ENCODE measurements at places on chromosomes 13 and 19.
A peak's percentile ranks its signal among the peaks of the same experiment; 100 is the strongest.

DNA sequence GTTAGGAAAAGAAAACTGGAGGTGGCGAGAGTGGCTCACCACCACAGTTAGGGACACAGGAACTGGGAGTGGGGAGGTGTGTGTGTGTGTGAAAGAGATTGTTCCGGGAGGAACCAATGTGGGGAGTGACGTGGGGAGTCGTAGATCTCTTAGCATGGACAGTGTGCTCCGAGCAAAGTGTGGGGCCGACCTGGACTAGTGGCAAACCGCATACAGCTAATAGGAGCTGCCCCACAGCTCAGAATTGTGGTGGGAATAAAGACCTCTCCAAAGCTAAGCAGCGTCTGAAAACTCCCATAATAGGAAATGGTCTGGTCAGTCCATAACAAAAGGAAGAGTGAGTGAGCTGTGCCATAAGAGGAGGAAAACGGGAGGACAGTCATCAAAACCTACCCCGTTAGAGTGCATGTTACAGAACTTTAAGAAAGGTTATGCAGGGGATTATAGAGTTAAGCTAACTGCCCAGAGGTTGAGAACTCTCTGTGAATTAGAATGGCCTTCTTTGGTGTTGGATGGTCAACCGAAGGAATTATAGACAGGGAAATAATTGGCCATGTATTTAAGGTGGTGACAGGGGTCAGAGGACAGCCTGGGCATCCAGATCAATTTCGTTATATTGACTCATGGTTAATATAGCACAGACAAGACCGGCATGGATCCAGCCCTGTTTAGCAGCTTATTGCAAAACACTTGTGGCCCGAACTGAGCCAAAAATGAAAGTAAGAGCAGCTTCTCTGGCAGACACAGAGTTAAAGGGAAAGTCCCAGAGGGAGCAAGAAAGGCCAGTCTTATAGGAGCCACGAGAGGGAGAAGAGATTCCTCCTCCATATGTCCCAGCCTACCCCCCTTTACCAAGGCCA is 8.9 kb upstream of the SLC15A1 start:
- DNase-seq, result no peak

DNA sequence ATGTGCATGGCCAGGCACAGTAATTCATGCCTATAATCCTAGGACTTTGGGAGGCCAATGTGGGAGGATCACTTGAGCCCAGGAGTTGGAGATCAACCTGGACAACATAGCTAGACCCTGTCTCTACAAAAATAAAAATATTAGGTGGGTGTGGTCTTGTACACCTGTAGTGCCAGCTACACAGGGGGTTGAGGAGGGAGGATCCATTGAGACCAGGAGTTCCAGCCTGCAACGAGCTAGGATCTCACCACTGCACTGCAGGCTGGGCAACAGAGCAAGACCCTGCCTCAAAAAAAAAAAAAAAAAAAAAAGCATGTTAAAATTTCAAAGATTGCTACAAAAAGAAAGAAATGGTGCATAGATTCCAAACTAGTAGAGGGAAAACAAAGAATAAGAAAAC is 37.2 kb downstream of the LTBP4 start:
- DNase-seq, result no peak

DNA sequence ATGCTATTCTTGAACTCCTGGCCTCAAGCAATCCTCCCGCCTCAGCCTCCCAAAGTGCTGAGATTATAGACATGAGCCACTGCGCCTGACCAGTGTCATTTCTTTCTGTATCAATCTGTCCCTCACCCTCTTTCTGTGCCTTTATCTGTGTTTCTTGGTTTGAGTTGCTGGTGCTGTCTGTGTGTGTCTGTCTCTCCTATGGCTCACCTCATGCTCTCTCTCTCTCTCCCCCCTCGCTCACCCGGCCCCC is 9.9 kb downstream of the IRF2BP1 start:
- DNase-seq, result no peak

GRCh38 chr19:54373781-54374631 is 9.3 kb upstream of the LAIR1 start:
- DNase-seq, result no peak

DNA sequence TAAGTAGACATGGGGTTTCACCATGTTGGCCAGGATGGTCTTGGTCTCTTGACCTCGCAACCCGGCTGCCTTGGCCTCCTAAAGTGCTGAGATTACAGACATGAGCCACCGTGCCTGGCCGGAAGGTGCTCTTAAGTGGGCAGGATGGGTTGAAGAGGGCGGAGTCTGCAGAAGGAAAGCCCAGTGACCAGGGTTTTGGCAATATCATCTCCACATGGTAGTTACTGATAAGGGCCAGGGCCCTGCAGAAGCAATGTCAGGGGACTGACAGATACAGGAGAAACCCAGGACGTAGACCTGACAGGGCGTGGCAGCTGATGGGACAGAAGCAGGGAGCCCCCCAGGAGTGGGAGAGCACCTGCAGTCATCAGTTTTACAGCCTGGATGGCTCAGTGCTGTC is 45.7 kb upstream of the RNF113B start:
- DNase-seq, result no peak

- DNase-seq, result no peak
Measured at GRCh38 chr13:105008604-105009003, 1526.9 kb downstream of the EFNB2 start.

- DNase-seq, result no peak
Measured at GRCh38 chr19:40502647-40503319, 36.0 kb downstream of the SPTBN4 start.

- DNase-seq, result no peak
Measured at GRCh38 chr19:16325641-16326400, 1.2 kb downstream of the KLF2 start.

GRCh38 chr13:31485183-31485582 is 254.1 kb upstream of the RXFP2 start:
- DNase-seq, result no peak

DNA sequence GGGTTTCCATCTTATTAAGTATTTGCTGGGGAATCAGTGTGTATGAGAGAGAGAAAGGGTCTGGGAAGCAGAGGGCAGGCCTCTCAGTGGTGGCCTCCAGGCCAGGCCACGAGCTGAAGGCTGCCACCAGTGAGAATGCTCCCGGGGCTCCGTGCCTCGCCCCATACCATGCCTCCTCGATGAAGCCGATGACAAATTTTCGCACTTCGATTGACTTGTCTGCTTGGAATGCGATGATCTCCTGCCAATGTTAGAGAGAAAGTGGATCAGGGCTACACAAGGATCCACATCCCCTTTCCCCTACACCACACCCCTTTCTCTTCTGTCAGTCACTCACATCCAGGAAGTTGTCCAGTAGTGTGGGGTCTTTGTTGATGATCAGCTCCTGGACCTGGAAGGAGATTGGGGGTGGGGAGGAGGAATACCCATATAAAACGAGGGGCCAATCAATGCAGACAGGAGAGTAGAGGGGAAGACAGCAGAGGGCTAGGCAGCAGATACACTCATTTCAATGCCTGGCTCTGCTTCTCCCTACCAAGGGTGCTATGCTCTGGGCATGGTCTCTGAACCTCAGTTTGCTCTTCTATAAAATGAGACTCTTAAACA is 10.7 kb downstream of the SYMPK start:
- DNase-seq, result no peak

GRCh38 chr13:62067821-62068220 is 652.2 kb upstream of the PCDH20 start:
- DNase-seq, result no peak

- DNase-seq, result no peak
Measured at GRCh38 chr13:97639236-97639635, 205.3 kb downstream of the RAP2A start.

- DNase-seq, result no peak
Measured at GRCh38 chr13:85040215-85040614, 759.0 kb downstream of the SLITRK6 start.

- no peak for DNase-seq
Measured at GRCh38 chr19:31301306-31301980, 47.8 kb downstream of the TSHZ3 start.

DNA sequence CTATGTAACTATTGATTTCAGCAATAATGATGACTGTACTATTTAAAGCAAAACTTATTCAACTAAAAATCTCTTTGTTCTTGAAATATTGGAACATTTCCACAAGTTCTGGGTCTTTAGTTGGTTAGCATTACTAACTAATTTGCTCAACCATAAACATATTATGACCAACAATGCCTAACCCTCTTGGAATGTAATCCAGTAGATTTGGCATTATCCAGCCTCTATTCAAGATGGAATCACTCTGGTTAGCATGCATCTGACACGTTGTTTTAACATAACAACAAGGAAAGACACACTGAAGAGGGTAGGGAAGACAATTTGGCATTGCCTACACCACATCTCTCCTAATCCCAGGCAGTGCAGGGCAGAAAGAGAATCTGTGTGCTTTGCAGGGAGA is 941.3 kb upstream of the PCDH20 start:
- no peak for DNase-seq

DNA sequence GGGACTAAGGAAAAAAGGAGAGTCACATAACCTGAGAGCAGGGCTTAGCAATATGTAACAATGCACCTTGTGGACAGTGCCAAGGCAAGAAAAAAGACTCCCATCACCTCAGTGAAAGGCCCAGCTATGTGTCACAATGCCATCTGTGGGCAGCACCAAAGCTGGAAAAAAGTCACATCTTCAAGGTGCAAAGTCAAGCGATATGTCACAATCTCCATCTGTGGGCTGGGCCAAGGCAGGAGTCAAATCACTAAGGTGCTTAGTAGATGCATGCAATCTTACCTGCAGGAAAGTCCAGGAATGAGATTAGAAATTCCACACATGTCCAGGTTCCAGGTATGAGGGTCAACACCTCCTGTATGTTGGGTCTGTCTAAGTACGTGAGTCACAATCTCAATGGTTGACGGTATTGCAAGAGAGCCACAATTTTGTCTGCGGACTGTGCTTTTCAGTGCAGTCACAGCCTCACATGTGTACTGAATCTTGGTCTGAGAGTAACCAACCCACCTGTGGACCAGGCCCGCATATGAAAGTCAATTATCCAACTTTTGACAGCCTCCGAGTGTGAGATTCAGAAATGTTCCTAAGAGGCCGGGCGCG is 14.8 kb upstream of the ZNF43 start:
- no peak for DNase-seq

DNA sequence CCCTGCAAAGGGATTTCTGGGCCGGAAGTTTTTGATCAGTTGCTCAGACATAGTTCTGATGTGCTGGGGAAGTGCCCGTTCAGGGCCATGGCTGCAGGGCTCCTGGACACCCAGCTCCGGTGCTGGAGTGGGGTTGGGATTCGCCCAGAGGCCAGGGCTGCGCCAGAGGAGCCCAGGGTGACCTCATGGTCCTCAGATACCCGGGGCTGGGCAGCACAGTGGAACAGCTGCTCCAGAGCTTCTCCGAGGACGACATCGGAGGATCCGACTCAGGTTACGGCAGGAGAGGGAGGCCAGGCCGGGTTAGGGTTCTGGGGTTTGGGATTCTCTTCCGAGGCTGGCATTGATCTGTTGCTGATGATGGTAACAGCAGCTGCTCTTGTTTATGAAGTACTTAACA is 20.9 kb downstream of the CARM1 start:
- no peak for DNase-seq

DNA sequence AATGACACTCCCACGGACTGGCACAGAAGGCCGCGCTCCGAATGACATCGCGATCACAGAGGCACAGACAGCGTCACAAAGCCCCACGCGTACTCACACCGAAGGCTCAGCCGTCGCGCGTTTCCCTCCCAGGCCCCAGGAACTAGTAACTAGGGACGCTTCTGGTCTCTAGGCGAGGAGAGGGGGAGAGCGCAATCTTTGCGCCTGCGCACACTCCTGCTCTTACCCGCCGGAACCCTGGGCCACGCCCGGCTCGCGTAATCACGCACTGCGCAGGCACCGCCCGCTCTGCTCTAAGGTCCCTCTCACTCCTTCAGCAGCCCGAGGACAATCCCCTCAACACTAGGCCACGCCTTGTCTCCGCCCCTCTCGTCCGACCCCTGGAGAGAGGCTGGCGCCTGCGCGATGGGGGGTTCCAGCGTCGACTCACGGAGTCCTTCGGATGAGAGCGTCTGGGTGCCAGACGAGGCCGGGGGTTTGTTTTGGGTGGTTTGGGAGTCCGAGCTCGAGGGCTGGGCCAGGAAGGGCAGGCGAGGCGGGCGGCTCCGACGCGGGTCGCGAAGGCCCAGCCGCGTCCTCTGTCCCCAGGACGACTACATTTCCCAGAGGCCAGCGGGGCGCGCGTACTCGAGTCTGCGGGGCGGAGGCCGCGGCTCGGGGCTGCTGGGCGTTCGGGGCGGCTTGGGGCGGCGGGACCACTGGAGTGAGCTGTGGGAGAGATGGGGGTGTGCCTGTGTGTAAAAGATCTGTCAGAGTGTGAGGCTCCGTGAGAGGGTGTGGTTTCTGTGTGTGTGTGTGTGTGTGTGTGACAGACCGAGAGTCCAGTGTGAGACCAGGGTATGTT is at the start of gene ZNF471:
Gene ZNF471 (plus strand): TSS at position 410 of the 844 bp plus-strand sequence. CDS start 3,717 bp downstream, outside the sequence.
- DNase-seq, result peak; percentile 93

DNA sequence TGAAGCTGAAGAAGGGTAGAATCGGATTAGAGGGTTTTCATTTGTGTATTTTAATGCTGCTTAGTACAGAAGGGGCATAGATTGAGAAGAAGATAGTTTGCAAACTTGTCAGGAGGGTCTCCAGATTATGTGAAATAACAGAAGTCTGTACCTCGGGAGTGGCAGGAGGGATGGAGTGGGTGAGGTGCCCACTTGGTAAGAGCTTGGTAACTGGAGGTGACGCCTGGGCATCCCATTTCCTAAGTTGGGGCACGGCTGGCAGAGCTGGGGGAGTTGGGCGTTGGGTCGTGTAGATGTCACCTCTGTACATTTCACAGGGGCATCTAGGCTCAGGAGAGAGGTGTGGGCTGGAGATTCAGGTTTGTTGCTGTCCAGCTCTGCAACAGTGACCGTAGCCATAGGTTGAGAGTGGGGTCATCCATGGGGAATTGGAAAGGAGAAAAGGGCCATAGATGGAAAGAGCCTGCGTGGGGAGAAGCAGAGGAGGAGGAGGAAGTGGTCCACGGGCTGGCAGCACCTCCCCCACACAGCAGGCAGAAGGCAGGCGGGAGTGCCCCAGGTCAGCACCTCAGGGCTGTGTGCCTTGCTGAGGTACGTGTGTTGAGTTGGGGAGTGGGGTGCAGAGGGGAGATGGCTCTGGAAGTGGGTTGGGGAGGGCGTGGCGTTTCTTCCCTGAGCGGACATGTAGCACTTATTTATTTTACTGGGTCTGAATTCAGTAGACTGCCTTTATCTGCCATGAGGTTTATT is 31.2 kb downstream of the MPHOSPH8 start:
- DNase-seq, result no peak
